GM06990 (cell line): ENCODE measurements at places on chromosomes 7 and 10.

- DNase-seq = no peak
Observed at GRCh38 chr10:120086066-120086465, 193.5 kb downstream of the SEC23IP start.

DNA sequence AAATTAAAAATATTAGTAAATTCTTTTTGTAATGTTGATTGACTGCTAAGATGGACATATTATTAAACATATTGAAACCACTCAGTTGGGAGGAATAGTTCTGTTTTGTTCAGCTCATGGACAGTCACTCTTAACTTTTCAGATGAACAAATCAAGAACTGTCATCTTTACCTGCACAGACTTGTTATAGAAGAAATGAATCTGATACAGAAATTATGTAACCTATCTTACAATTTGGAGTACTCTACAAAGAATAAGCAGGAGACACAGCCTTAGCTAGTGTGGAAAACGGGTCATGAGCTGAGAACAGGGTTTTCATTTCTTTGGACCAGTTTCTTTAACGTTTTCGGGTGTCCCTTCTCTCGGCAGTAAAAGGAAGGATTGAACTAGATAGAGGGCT, 1.2 kb upstream of the ANLN start:
- DNase-seq = no peak

DNA sequence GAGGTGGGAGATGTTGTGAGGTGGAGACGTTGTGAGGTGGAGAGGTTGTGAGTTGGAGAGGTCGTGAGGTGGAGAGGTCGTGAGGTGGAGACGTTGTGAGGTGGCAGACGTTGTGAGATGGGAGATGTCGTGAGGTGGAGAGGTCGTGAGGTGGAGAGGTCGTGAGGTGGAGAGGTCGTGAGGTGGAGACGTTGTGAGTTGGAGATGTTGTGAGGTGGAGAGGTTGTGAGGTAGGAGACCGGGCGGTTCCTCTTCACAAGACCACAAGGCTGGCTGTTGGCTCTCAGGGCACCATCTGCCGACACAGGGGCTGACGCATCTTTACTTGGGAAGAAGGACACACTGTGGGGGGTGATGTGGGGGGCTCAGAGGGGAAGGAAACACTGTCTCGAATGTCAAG, 34.7 kb upstream of the SHH start:
- DNase-seq = no peak

- DNase-seq = no peak
Observed at GRCh38 chr7:103524042-103524907, 78.3 kb upstream of the SLC26A5 start.

DNA sequence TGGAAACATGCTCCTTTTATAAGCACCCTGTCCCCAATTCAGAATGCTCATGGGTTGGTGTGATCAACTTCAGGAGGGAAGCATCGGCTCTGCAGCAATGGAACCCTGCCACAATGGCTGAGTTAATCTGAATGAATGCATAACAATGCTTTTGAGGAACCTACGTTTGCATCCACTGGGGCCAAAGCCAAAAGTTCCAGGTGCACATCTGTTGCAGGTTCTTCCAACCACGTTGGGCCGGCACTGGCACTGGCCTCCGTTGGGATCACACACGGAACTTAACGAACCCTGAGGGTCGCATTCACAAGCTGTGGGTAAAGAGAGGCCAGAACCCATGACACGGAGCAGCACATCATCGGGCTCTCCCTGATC, 43.4 kb downstream of the LAMB1 start:
- DNase-seq = no peak

- DNase-seq = no peak
Observed at GRCh38 chr7:130505753-130506152, 13.9 kb downstream of the MEST start.

DNA sequence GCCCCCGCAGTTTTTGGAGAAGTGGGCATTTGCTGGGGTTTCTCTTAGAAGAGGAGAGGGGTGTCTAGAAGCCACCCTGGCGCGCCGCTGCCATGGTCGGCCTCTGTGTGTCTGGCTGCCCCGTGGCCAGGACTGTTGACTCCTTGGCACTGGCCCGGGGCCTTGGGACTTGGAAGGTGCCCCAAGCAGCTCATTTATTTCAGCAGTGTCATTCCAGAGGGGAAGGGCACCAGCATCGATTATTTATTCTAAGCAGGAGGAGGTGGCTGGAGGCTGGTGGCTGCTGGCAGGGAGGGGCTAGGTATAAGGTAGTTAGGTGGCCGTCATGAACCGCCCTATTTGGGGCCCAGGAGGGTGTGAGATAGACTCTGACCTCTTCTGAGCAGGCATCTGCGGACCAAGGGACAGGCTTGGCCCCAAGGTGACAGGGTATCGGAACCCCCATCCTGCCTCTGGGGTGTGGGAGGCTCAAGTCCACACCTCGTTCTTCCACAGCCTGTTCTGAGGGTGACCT, 1.6 kb downstream of the GTF2IRD1 start:
- no peak for DNase-seq

GRCh38 chr10:79347894-79348639, 798 bp downstream of the PPIF start:
- peak; percentile 90 for DNase-seq

DNA sequence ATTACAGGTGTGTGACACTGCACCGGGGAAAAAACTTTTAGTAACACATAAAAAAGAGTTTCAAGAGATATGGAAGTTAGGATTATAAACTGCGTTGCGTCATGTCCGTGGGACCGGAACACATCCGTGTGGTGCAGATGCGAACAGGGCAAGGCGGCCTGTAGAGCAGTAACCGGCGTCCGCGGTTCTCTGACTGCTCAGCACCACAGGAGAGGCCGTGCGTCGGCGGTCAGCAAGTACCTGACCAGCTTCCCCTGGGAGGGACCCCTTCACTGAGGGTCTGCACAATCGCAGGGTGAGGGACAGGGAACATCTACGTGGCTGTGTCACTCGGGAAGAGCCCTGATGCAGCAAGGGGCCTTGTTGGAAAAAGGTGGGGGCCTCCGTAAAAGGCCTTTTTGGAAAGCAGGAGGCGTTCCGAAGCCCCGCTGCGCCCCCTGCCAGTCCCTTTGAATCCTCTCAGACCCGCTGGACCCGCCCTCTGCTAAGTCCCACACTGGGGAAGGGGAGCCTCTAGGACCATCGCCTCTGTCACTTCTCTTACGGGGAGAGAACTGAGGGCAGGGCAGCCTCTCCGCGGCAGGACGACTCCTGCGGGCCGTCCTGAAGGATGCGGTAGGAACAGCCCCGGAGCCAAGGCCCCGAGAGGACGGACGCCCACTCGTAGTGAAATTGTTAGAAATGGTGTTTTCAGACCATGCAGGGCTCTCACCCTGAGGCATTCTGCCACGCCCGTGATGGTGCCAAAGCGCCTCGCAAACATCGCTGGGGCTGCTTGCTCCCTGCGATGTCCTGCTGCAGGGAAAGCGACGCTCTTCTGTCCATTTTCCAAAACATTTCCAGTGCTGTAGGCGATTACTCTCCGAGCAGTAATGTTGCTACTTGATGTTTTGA, 771.6 kb upstream of the COBL start:
- DNase-seq = no peak

DNA sequence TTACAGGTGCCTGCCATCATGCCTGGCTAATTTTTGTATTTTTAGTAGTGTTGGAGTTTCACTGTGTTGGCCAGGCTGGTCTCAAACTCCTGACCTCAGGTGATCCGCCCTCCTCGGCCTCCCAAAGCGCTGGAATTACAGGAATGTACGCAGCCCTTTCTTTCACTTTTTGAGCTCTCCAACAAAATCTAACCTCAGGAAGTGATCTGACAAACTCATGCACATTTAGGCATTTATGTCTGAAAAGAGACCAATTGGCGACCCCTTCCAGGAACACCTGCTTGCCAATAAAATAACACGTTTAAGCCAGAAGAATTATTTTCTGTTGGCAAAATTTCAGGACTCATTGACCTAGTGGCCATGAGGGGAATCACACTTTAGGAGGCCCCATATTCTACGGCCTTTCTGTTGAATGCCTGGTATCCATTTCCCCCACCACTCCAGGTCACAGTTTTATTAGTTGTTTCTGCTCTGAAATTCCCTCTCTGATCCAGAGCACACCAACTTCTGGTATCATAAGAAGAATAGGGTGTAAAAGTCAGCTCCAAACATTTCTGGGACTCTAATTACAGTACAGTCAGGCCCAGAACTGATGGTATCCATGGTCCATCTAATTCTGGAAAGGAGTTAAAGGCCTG, 65.8 kb upstream of the FRMD4A start:
- DNase-seq = no peak

GRCh38 chr10:132880128-132880981, 62.0 kb downstream of the CFAP46 start:
- no peak for DNase-seq

DNA sequence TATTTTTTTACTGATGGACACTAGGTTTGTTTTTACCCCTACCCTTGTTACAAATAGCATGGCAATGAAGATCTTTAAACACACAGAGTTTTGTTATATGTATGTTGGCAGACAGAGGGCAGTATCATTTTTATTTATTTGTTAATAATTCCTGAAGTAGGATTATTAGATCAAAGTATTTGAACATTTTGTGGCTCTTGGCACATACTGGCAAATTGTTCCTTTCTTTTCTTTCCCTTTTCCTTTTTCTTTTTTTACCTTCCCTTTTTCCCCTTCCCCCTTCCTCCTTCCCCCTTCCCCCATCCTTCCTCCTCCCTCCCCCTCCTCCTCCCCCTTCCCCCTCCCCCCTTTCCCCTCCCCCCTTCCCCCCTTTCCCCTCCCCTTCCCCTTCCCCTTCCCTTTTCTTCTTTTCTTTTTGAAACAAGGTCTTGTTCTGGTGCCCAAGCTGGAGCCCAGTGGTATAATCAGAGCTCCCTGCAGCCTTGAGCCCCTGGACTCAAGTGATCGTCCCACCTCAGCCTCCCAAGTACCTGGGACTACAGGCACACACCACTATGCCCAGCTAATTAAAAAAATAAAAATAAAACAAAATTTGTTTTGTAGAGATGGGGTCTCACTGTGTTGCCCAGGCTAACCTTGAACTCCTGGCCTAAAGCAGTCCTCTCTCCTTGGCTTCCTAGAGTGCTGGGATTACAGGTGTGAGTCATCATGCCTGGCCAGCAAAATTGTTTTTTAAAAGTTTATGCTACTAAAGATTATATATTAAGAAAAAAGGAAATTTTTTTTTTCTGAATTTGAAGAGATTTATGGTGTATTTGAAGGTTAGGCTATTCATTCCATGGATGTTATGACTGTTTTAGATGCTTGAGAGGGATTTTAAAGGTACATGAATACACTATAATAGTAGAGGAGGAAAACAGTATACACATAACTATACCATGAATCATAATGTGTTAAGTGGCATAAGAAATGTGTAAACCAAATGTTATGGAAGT, 39.3 kb downstream of the SEPTIN7 start:
- DNase-seq = no peak

DNA sequence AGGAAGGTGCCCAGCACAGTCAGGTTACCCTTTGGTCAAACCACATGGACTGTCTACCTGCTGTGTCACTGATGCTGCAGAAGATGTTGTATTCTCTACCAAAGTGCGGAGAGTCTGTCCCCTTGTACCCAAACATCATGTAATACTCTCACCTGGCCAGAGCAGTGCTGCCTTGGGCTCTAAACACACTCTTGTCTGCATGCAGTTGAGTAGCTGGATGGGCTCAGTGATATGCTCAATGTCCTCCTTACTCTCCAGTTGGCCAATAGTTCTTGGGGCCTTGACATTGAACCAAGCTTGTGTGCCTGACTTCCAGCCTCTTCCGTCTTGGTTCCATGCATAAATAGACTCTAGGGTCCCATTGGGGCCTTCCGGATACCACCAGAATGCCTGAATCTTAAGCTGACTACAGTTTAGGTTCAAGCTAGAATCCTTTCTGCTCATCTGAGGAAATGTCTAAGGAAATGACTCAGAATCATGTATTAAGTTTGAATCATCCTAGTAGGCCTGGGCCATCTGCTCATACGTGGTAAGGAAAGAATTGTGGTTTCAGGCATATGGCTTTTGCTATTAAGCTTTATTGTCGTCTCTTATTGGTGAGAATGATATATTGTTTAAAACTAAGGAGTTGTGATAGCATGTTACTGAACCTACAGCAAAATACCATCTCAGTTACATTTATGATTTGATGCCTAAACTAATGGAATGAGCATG, 118.0 kb downstream of the OTUD1 start:
- no peak for DNase-seq

DNA sequence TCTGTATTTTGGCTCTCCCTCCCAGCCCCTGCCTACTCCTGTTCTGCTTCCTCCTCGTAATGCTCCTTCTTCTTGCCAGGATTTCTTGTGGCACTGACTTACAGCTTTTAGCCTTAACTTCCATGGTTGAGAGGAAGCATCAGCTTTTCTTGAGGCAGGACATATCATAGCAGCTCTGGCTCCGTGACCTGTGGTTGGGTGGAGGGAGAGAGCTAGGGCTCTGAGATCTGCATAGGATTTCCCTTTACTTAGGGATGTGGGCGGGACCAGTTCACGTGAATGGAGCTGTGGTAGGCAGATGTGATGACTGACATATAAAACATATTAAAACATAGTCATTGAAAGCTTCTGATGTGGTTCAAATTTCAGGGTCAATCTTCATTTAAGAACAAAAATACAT, 10.6 kb upstream of the RAB11FIP2 start:
- DNase-seq = no peak

DNA sequence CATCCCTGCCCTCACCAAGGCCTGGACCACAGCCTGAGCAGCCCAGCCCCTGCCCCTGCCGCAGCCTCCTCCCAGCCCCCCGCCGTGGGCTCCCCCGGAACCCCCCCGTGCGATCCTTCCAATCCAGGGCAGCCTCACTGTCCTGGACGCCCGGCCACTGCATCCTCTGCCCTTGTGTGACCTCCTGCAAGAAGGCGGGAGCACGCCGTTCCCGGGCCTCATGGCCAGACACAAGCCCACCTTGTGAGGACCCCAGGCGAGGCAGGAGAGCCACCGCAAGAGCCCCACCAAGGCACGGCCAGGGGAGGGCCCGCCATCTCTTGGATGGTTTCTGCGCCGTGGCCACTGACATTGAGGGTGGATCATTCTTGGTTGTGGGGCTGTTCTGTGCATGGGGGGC, 7.8 kb upstream of the LFNG start:
- DNase-seq = no peak

- no peak for DNase-seq
Observed at GRCh38 chr10:6014241-6014761, 37.0 kb upstream of the IL15RA start.

DNA sequence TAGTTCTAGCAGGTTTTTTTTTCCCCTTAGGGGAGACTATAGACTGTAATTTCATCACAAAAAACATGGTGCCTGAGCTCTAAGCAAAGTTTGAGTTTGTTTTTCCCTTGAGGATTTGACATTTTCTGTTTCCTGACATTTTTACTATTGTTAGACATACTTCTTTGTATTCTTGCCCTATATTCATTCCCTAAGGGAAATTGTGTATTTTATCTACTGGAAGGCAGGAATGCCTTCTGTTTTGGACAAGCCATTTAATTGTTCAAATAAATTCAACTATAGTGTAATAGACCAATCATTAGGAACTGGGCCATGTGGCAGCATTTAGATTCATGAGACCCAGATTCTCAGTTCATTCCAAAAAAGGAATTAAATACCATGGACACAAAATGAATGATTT, 335.0 kb downstream of the EXOC4 start:
- no peak for DNase-seq

GRCh38 chr7:103573479-103574058, 127.6 kb upstream of the SLC26A5 start:
- peak; percentile 6 for DNase-seq

GRCh38 chr7:665736-666453, 60.6 kb upstream of the DNAAF5 start:
- no peak for DNase-seq

- no peak for DNase-seq
Observed at GRCh38 chr7:158527495-158527894, 60.1 kb downstream of the PTPRN2 start.

- DNase-seq = no peak
Observed at GRCh38 chr7:134832367-134832766, 52.9 kb downstream of the CALD1 start.
